ENCODE measurements at places on chromosomes 16 and 17. TPM values are rescaled to one million over a fixed set of nuclear protein-coding genes. Genes with fewer than 3 reads are reported as not detected.

IGSF6 gene
- not detected for total RNA-seq

CHST5 gene
- total RNA-seq = not detected

KRTAP9-8 gene
- total RNA-seq = not detected

METRNL gene
- total RNA-seq = 77.4 TPM

KCNJ2 gene
- 1.4 TPM for total RNA-seq

GRCh38 chr17:55726440-55726839, 3.8 kb upstream of the TMEM100 start:
- peak; percentile 100 for DNase-seq

DNA sequence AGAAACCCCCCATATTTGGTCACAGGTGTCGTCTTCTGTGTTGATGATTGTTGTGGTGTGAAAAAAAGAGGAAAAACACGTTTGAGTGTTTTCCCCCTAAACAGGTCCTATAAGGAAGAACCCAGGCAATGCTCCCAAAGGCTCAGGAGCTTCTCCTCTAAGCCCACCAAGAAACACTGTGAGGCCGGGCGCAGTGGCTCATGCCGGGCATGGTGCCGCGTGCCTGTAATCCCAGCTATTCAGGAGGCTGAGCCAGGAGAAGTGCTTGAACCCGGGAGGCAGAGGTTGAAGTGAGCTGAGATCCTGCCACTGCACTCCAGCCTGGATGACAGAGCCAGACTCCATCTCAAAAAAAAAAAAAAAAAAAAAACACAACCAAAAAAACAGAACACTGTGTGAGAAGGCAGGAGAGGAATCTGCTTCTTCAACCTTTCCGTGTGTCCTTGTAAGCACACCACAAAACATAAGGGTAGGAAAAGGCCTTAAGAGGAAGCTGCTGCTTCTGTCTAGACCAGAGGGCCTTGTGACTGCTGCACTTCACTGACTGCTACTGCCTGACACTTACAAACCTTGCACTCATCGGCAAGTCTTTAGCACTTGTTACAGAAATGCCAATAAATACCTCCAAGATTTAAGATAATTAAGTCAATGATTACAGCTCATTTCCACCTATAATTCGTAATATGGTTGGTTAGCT, 9.3 kb downstream of the JPT1 start:
- no peak for DNase-seq

DNA sequence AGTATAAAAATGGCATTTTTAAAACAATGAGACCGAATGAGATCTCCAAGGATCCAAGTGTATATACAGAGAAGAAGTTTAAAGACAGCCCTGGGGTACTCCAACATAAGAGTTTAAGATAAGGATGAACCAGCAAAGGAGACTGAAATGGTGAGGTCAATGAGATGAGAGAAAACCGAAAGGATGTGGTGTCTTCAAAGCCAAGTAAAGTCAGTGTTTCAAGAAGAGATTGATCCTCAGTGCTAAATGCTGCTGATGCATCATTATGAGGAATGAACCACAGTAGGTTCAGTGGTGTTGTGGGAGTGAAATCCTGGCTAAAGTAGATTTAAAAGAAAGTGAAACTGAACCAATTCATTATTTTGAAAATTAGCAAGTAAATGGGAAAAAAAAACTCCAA, 38.1 kb upstream of the NLK start:
- no peak for DNase-seq

DNA sequence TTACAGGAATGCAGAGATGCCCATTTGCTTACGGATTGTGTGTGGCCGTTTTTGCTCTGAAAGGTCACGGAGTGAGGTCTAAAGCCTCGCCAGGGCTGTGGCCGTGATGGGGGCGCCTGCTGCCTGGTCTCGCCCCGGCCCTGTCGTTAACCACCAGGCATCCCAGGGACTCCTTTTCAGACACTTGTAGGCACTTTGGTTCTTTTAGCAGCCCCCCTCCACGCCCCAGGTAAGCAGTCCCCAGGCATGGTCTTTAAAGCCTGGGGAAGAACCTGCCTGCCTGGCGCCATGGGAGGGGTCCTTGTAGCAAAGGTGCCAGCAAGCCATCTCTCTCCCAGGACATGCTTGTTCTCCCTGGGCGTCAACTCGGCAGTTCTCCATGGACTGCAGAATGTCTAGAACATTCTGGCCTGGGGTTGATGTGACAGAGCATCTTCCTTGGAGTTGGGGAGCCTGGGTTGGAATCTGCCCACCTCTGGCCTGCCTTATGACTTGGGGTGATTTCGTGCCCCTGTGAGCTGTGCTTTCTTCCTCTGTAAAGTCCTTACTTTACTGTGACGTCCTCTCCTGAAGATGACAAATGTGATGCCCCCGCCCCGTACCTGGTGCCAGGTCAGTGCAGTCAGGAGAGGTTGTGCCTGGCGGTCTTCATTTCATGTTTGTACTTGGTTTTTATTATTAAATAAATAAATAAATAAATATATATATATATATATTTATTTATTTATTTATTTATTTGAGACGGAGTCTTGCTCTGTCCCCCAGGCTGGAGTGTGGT, 5.4 kb downstream of the KCTD5 start:
- DNase-seq = no peak

- no peak for DNase-seq
Observed at GRCh38 chr17:2706911-2707510, 4.6 kb downstream of the CLUH start.

GRCh38 chr16:24309258-24310142, 53.4 kb downstream of the CACNG3 start:
- DNase-seq = no peak

GRCh38 chr16:78363843-78364555, 264.5 kb downstream of the WWOX start:
- DNase-seq = no peak

- peak; percentile 30 for DNase-seq
Observed at GRCh38 chr17:51355441-51356410, 95.4 kb downstream of the UTP18 start.

- peak; percentile 94 for DNase-seq
Observed at GRCh38 chr16:4376126-4376892, 4.7 kb downstream of the VASN start.

DNA sequence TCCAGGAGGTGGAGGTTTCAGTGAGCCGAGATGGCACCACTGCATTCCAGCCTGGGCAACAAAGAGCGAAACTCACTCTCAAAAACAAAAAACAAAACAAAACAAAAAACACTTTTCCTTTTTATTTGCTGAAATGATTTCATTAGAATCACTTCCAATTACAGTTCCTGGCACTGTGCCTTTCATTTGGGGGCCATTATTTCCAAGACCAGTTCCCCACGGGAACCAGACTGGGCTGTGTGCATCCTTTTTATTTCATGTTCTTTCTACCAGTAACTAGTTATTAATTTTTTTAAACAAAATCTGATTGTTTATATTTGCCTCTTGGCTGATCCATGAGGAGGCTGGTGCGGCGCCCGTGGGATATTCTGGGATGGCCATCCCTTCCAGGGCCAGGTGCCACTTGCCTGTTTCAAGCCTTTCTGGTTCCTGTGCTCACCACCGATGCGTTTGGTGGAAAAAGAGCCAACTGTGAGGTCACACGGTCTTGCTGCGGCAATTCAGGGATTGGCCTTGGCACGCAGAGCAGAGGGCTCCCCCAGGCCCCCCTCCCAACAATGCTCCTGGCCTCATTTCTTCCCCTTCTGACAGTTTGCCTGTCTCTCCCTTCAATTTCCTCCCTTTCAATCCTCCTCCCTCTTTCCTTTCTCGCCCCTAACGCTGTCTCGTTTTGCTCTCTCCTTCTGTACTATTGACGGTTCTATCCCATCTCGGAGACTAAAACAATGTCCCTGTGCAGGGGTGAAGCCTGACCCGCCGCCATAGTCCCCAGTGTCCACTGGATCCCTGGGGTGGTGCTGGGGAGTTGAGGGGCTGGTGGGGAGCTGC, 13.4 kb downstream of the UBALD1 start:
- DNase-seq = peak; percentile 34

DNA sequence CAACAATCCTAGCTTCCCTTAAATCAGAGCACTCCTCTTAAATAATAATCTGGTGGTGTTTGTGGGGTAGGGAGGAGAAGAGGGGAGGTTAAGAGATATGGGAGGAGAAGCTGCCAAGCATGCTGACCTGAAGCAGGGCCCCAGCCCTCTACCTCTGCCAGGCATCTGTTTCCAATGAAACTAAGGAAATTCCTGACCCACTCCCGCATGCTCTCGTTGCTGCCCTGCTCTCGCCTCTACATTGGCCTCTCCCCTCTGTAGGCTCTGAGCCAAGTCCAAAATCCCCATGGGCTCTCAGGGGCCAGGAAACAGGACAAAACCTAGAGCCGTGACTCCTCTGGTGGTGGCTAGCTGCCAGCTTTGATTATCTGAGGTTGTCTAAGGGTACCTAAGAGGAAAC, 559.5 kb upstream of the CDH11 start:
- DNase-seq = peak; percentile 90

DNA sequence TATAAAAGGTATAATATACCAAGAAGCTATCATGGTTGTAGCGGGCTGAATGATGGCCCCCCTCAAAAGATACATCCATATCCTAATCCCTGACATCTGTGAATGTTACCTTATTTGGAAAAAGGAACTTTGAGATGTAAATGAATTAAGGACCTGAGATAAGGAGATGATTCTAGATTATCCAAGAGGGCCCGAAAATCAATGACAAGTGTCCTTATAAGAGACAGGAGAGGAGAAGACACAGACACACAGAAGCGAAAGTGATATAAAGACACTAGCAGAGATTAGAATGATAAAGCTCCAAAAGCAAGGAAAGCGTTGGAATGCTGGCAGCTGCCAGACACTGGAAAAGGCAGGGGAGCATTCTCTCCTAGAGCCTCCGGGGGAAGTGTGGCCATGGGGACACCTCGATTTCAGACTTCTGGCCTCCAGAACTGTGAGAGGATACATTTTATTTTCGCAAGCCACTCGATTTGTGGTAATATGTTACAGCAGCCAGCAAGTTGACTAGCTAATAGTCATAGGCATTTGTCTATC, 12.5 kb upstream of the GP1BA start:
- DNase-seq = no peak

All from fibroblast of the aortic adventitia (primary cell).